ENCODE measurements at places on chromosomes 3 and 15. TPM values are rescaled to one million over a fixed set of nuclear protein-coding genes. Genes with fewer than 3 reads are reported as not detected.

IL20RB gene
- total RNA-seq = 2.6 TPM

HIGD2B gene
- total RNA-seq = not detected

GABRG3 gene
- 0.80 TPM for total RNA-seq

CHRD gene
- total RNA-seq = 0.63 TPM

RTP4 gene
- not detected for total RNA-seq

PLA1A gene
- not detected for total RNA-seq

ZNF80 gene
- total RNA-seq = not detected

AMIGO3 gene
- total RNA-seq = 2.9 TPM

KY gene
- total RNA-seq = not detected

CD200R1L gene
- not detected for total RNA-seq

GPR171 gene
- total RNA-seq = not detected

ISLR2 gene
- total RNA-seq = 0.58 TPM

RFT1 gene
- 27.7 TPM for total RNA-seq

SLC22A13 gene
- 0.54 TPM for total RNA-seq

DAPK2 gene
- 2.9 TPM for total RNA-seq

SCAANT1 gene
- total RNA-seq = not detected

MESP2 gene
- 0.38 TPM for total RNA-seq

RAB43 gene
- total RNA-seq = 19.4 TPM

FBXL2 gene
- 3.1 TPM for total RNA-seq

BCL2A1 gene
- total RNA-seq = not detected

CLRN1 gene
- 0.35 TPM for total RNA-seq

IQCF5 gene
- total RNA-seq = not detected

DNA sequence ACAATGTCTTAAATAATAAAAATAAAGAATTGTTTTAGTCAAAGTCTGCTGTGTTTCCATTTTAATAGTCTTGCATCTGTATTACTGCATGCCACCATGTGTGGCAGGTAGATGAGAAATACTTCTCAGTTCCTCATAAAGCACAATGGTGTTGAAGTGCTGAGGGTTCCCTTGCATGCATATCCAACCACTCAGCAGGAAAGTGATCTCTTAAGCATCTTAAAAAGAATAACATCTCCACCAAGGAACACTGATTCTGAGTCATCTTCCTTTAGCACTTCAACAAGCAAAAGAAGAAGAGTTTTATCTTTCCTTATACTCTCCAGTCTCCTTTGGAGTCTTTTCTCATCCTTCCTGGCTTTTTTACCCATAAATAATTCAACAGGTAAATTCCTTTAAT, 602.0 kb downstream of the TBL1XR1 start:
- DNase-seq = no peak

- DNase-seq = no peak
Observed at GRCh38 chr3:32109256-32109655, 2.8 kb downstream of the GPD1L start.

DNA sequence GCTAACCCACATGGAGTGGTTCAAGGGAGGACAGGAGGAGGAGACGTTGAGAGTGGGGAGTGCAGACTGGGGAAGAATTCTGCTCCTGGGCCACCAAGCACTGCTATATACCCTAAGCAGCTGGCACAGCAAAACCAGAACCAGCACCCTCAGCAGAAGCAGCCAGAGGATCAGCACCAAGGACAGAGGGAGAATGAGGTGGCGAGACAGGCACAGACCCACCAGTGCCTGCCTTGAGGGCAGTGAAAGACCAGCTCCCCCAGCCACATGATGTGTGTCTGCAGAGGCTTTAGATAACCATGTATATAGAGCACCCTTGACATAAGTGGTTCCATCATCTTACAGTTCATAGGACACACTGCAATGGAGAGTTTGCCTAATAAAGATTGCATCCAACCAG, 319.0 kb downstream of the GABRB3 start:
- no peak for DNase-seq

DNA sequence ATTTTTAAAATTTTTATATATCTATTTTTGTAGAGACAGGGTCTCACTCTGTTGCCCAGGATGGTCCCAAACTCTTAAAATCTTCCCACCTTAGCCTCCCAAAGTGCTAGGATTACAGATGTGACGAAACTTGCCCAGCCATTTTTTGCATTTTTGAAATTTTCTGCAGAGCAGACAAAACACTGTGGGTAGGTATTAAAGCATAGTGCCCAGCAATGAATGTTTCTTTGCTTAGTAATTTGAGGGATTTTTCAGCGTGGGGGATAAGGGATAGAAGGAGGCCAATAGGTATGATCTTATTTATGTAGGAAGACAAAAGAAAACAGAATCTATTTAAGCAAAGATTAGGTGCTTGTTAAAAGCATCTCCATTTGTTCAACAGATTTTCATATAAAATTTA, 446.8 kb upstream of the DPH6 start:
- no peak for DNase-seq

GRCh38 chr3:51024765-51025632, 350.3 kb downstream of the DOCK3 start:
- no peak for DNase-seq

- no peak for DNase-seq
Observed at GRCh38 chr15:35936284-35936683, 390.3 kb upstream of the DPH6 start.

GRCh38 chr15:48913141-48913540, 35.2 kb downstream of the EID1 start:
- no peak for DNase-seq

DNA sequence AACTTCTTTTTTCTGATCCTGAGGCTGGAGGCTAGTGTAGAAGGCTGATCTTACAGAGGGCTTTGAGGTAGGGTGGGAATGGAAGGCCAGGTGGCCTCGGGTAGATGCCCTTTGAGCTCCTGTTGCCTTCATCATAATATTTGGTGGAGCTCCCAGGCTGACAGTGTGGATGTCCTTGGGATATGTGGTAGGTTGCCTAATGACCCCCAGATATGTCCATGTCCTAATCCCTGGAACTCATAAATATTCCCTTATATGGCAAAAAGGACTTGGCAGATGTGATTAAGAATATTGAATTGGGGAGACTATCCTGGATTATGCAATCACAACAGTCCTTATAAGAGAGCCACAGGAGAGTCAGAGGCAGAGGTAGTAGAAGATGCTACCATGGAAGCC, 5.5 kb downstream of the ADAMTSL3 start:
- no peak for DNase-seq

- no peak for DNase-seq
Observed at GRCh38 chr15:84780492-84780891, 32.1 kb downstream of the ZNF592 start.

DNA sequence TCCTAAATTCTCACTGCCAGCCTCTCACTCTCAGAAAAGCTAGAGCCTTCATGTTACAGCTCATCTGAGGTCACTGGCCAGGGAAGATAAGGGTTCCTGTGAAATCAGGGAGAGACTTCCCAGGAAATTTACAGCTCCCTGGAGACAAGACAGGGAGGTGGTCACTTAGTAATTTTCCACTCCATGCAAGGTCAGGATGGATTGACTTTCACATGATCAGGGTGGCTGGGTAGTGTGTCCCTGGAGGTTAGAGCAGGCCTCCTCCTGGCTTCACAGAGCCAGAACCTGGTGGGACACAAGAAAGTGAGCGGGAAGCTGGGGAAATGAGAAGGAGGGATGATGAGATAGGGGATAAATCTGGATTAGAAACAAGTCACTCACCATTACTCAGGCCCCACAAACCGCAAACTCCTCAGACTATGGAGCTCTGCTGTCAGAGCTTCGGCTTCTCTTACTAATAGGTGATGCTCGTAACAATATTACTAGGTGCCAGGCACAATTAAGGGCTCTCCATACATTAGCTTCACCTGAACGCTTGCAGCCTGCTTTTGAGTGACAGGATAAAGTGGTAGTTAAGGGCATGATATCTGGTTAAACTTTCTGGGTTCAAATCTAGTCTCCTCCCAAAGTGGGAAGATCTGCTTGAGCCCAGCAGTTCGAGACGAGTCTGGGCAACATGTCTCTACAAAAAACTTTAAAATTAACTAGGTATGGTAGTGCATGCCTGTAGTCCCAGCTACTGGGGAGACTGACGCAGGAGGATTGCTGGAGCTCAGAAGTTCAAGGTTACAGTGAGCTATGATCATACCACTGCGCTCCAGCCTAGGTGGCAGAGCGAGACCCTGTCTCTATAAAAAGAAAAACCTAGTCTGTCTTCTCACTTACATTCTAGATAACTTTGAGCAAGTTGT, 24.9 kb downstream of the DUOX2 start:
- no peak for DNase-seq

DNA sequence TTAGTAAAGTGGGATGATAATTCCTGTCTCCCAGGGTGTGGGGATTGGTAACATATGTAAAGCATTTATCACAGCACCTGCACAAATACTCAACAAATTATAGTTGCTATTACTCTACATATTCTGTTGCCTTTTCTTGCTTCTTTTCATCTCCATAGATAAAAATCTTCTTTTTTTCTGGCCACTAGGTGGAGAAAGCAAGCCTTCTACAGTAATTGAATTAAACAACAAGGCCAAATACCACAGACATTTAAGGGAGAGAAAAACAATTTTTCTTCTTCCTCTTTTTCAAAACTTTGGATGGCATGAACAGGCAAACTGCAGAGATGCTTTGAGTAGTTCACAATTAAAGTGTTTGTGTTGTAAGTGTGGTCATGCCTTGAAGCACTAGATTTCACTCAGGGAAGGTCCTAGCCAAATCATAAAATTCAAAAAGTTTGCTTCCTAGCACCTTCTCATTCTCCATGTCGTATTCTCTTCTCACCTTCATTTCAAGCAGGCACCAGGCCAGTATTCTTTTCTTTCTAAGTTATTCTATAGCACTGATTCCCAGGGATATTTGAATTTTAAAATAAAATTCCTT, 493.4 kb upstream of the TGFBR2 start:
- DNase-seq = no peak

DNA sequence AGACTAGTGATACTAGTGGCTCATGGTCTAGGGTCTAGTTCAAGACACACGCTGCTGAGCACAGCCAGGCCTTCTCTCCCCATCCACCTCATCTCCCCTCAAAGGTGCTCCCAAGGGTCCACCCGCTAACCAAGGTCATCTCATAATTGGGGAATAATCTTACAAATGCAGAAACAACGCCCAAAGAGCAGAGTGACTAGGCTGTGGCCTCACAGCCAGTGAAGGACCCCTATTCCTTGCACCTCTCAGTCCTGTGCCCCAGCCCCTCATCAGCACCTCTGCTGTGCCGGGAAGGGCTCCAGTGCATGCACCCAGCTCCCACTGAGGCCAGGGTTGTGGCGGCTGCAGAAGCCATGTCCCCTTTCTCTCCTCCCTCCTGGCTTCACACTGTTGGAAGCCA, 286.9 kb downstream of the UACA start:
- DNase-seq = no peak

DNA sequence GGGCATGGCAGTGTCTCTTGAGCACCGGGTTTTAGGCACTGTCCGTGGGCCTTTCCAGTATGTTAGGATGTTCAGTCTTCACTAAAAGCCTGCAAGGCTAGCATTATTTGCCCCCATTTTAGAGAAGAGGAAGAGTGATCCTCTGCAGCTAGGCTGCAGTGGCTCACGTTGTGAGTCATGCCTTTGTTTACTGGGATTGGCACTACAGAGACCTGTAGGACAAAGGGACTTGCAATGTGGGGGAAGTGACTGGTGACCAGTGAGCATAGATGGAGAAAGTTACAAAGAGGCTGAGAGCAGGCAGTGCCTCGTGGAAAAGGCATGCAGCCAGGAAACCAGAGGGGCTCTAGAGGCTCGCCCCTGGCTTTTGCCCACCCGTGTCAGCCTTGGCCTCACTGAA, 26.8 kb upstream of the CPNE9 start:
- no peak for DNase-seq

GRCh38 chr3:170414202-170414663, 4.4 kb upstream of the CLDN11 start:
- DNase-seq = no peak

GRCh38 chr3:42066516-42067181, 24.5 kb upstream of the TRAK1 start:
- no peak for DNase-seq

DNA sequence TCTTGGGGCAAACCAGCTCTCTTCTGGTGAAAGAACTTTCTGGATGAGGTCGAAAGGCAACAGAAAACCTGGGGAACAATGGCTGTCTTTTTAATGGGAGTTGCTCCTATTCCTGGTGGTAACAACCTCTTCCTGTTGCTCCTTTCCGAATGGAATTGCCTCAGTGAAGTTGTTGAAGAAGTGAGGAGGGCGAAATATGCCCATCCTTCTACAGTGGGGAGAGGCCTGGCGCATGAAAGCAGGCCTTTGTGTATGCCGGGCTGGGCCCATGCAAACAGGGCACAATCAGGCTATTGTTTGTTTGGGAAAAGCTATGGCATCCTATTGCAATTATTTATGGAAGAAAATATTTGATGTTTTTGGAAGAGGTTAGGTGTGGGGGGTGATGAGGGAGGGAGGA, 166.9 kb downstream of the IGF1R start:
- no peak for DNase-seq
